ENCODE measurements at places on chromosomes 16 and 17. TPM values are rescaled to one million over a fixed set of nuclear protein-coding genes. Genes with fewer than 3 reads are reported as not detected.
A peak's percentile ranks its signal among the peaks of the same experiment; 100 is the strongest.

ELAC2 gene
- total RNA-seq: 86.5 TPM

MT1G gene
- total RNA-seq: 117 TPM

CDRT15L2 gene
- total RNA-seq: 1.0 TPM

ACSM5 gene
- 6.4 TPM for total RNA-seq

KRTAP16-1 gene
- 4.0 TPM for total RNA-seq

SPIRE2 gene
- 5.5 TPM for total RNA-seq

GP1BA gene
- not detected for total RNA-seq

GPR142 gene
- total RNA-seq: not detected

CRYBA1 gene
- total RNA-seq: not detected

AANAT gene
- not detected for total RNA-seq

SYCE1L gene
- 2.3 TPM for total RNA-seq

DNA sequence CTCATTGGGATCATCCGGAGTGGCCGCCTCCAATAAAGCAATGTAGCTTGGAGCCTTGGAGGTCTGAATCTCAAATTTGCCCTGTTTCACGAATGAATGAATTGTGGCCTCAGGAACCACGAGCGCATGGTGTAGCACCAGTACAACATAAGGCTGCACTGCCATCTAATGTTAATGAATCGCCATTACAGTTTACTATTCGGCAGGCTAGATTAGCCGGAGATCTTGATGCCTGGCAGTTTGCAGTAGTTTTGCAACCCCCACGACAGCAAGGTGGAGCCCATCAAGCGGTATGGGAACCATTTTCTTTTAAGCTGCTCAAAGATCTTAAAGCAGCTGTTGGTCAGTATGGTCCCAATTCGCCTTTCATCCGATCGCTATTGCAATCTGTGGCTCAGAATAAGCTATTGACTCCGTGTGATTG is 18.8 kb downstream of the ALOX15B start:
- peak; percentile 67 for DNase-seq

DNA sequence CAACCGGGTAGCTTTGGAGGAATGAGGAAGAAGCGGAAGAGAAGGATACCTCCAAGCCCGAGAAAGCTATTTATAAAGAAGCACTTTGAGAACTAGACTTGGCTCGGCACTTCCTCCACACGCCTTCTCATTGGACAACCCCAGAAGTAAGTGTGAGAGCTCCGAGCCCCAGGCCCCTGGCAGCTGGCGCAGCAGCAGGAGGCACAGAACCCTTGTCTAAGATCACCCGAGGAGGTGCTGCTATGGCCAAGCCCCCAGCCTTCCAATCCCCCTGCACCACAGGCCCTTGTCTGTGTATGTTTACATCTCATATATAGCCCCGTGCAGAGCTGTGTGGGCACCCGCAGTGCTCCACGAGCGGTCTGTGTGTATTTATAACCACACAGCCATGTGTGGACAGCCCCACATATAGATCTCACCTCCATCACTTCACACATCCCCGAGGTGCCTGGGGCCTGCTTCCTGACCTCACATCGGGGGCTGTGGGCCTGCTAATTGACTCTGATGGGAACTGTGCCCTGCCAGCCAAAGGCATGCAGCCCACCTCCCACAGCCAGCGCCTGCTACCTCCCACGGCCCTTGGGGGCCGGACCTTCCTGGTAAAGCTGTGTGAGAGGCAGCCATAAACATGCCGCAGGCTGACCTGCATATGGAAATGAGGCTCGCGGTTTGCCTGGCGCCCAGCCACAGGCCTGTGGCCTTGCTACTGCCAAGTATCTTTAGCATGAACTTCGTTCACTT is 96.1 kb downstream of the C17orf67 start:
- no peak for DNase-seq

- DNase-seq: no peak
These were observed 17.2 kb upstream of the SLFN11 start for GRCh38 chr17:35390663-35391062.

GRCh38 chr17:58304750-58305486 is 23.7 kb downstream of the TSPOAP1 start:
- DNase-seq: no peak

DNA sequence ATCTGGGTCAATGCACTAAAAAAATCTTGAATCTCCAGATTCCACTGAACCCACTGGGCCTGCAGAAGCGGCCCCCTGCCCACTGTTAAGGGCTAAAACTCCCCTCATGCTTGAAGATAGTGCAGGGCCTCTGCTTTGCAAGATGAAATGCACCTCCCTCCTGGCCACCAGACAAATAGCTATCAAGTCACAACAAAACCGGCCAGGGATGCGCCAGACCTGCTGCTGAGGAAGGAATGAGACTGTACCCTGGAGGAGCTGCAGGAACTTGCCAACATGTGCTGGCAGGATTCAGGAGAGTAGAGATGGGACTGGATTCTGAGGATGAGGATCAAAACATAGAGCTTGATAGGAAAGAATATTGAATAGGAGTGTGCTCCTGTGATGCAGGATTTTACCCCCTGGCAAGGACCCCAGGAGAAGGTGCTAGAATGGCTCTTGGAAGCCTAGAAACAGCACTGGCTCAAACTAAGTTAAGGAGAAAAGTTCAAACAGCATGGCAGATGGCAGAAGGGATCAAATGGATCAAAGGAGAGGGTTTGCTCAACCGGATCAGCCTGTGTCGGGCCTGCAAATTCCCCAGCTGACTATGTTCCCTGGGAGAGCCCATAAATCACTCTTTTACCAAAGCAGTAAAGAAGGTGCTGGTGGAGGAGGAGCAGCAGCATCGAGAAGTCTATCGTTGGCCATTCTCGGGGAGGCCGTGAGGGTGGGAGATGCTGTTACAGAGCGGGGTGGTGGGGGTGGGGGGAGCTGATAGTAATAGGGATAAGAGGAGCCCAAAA is 27.2 kb upstream of the XYLT2 start:
- DNase-seq: no peak

GRCh38 chr16:57376313-57376818 is 4.1 kb downstream of the CX3CL1 start:
- no peak for DNase-seq

GRCh38 chr17:2055292-2056205 is 646 bp downstream of the HIC1 start:
- no peak for DNase-seq

- no peak for DNase-seq
These were observed 30.4 kb downstream of the BPTF start for GRCh38 chr17:67855504-67856324.

DNA sequence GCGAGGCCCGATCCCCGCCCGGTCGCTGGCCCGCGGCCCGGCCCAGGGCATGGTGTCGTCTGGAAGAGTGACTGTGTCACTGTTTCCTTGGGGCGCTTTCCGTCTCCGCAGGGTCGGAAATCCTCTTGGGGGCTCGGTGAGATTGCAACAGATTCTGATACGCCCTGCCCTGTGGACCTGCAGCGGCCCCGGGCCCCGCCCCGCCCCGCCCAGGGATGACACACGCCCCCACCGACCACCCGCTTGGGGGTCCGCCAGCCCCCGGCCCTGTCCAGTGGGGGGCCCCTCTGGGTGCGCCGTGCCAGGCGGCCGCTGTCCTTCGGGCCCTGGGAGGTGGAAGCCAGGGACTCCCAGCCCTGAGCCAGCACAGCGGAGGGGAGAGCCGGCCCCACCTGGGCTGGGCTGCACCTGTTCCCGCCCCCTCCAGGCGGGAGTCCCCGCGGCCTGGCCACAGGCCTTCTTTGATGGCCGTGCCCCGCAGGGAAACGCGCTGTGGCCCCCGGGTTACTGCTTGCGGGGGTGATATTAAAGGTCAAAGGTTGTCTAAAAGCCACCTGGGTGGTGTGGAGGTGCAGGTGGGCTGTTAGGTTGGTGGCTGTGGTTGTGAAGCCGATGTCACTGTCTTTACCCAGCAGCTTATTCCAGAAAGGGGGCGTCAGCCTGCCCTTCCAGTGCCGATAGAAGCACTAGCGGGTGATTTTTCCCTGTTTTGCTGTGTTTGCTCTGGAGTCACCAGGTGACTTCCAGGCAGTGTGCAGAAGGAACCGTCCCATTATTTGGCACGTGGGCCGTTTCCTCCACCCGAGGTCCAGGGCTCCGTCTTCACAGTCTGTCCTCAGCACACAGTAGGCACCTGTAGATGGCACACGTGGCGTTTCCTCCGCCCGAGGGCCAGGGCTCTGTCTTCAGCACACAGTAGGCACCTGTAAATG is 752 bp downstream of the TBC1D24 start:
- no peak for DNase-seq

DNA sequence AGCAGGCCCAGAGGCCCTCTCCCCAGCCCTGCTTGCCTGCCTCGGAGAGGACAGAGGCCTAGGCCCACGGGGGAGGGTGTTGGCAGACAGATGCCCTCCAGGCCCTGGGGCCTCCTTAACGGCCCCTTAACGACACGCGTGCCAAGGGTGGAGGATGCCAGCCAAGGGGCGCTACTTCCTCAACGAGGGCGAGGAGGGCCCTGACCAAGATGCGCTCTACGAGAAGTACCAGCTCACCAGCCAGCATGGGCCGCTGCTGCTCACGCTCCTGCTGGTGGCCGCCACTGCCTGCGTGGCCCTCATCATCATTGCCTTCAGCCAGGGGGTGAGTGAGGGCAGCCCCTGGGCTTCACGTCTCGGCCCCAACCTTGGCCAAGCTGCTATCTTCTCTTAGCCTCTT is 21.7 kb downstream of the ADCY7 start:
- DNase-seq: no peak

DNA sequence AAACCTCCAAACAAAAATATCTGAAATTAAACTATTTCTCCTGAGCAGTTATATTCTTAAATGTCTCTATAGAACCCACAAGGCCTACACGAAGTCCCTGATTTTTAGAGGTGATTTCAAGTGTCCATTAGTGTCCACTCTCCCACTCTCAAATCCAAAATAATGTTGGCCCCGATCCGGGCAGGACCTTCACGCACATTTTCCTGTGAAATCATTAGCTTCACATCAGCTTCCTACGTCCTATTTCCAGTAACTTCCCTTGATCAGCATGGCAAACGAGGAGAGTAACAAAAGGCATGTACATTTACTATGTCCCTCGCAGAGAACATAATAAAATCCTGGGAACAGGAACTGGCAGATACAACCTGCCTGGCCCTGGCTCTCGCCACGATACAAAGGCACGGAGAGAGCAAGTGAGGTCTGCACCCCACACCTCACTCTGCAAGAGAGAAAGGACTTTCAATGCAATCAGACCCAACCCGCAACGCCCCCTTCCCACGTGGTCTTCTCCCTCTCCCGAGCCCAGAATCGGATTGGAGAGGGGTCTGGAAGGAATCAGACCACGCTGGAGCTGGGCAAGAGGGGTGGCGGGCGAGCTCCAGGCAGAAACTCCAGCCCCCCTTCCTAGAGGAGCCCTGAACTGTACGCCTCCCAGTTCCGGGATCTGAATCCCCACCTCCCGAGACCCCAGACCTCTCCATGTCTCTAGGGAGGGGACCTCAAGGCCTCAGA is 17.5 kb upstream of the C17orf78 start:
- peak; percentile 80 for DNase-seq

DNA sequence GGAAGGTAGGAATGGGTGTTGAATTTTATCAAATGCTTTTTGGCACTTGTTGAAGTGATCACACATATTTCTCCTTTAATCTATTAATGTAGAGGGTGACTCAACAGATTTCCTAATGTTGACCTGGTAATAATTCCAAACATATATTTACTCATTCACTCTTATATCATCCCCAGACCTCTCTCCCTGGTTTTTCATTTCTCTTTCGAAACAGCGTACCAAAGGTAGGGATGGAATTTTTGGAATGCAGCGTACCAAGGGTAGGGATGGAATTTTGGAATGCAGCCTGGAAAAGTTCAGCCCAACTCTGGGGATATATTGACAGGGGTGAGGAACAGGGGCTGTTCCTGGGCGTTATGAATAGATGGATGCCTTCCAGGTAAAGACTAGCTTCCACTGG is 7.3 kb downstream of the KIF18B start:
- DNase-seq: no peak

- DNase-seq: no peak
These were observed 32.4 kb downstream of the NDEL1 start for GRCh38 chr17:8468127-8468526.

GRCh38 chr16:55474821-55475220 is 4.2 kb upstream of the MMP2 start:
- no peak for DNase-seq

GRCh38 chr16:56102183-56102686 is 89.1 kb upstream of the GNAO1 start:
- DNase-seq: no peak

DNA sequence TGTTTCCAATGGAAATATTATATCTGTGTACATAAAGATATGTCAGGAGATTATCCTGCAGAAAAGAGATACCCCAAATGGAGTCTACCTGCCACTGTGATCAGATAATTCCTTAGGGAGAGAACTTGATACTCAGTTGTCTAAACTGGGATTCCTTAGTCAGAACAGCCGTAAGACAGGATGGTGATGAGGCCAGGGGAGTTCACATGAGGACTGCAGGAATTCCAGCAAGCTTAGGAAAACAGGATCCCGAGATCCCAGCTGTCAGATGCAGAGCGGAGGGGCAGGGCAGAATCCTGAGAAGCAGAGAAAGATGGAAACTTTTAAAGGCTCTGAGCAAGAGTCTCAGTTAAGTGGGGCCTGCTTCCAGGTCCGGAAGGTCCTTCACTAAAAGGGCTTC is 4.7 kb downstream of the KRABD2 start:
- no peak for DNase-seq

GRCh38 chr17:29648005-29648404 is 25.3 kb upstream of the CORO6 start:
- DNase-seq: no peak

GRCh38 chr16:84816485-84816884 is 3.3 kb upstream of the CRISPLD2 start:
- no peak for DNase-seq

DNA sequence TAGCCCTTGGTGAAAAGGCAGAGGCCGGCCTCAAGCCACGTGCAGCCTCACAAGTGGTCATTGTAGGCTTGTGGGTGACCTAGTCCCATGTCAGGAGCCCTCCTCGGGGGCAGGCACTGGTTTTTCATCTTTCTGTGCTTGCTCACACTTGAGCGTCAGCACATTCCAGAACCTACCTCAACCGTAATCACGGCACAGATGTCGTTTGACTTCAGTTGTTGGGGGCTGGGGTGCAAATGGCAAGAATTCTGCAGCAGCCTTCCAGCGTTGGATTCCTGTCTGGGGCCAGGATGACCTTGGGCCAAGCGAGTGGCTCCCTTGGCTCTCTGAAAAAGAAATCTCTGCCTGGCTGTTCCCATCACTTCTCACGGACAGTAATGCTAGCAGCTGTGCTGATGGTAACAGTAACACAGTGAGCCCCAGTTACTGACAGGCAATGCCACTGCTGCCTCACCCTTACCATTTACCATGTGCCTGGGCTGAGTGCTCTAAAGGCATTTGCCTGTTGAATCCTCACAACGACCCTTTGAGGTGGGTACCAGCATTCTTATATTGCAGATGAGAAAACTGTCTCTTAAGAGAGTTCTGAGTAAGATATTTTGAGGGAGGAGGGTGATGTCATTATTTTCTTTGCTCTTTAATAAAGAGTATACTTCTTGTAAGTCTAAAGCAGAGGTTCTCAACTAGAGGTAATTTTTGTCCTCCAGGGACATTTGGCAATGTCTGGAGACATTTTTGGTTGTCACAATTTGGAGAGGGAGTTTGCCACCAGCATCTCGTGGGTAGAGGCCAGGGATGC is 46.5 kb downstream of the KSR1 start:
- no peak for DNase-seq

Data from suprapubic skin (tissue), 4 donors.